ENCODE measurements at places on chromosomes 12 and 14.

DNA sequence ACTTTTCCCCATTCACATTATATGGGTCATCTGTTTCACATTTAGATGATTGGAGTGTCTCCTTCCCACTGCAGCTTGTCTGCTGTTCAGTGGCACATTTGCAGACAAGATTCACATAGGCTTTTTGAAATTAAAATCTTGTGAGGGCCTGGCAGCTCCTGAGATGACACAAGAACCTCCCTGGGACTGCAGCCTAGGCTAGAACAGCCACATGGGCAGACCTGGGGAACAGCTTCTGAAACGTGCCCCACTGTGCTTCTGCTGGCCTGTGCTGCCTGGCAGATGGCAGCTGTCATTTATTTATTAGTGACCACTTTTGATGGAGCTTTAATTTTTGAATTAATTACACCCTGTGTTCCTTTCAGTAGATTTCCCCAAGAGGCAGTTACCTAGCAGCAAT lies 137.4 kb downstream of the GRIP1 start:
- DNase-seq: no peak

DNA sequence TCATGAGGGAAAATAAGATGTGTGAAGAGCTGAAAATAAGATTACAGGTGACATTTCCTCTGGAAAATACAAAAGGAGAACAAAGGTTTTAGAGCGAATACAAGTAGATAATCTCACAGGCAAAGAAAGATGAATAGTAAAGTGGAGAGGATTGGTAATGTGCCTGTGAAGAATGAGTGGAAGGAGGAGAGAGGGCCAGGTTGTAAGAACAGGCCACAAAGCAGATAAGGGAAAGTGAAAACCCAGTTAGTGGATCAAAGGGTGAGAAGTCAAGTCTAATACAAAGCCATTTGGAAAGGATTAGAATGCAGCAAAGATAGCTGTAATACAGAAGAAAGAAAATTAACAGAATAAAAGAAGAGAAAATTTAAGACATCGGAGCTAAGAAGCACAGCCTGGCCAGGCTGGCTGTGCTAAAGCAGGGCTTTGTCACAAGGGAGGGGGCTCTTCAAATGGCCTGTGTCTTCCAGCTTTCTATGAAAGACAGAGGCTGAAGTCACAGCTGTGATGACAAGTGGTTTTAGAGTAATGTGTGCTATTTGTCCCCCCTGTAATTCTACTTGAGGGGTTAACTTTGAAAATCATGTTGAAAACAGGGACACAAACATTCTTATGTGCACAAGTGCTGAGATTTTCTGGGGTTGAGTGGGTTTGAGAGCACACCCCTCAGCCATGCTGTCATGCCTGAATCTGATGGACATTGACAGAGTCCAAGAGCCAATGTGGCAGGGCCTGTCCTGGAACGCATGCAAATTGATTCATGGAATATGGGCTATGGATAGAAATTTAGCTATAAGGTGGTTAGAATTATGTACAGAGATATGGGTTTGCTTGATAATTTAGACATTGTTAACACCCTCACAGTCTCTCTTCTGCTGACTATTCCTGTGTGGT lies 344.5 kb upstream of the NAV3 start:
- DNase-seq: no peak

DNA sequence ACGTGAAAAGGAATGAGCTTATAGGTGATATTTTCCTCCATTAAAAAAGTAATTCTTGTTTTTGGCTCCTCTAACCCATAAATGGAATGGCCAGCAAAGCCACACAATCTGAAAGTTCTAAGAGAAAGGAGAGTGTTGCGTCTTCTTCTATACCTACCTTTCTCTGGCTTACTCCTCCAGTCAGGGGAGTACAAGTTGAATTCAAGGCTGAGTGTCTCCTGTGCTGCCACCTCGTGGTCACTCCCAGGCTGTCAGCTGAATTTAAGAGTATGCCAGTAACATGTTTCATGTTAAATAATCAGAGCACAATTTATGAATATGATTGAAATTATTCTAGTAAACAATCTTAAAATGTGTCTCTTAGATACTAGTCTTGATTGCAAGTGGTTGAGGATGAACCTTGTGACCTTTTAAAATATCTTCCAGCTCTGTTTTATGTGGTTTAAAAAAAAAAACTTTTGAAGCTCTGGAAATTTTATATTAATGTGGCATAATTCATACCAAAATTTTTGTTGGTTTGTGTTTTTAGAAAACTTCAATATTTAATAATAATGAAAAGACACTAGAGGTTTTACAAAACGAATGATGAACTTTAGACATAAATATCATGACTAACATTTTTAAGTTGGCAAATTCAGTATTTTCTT lies 31.7 kb downstream of the PTHLH start:
- peak; percentile 90 for DNase-seq

DNA sequence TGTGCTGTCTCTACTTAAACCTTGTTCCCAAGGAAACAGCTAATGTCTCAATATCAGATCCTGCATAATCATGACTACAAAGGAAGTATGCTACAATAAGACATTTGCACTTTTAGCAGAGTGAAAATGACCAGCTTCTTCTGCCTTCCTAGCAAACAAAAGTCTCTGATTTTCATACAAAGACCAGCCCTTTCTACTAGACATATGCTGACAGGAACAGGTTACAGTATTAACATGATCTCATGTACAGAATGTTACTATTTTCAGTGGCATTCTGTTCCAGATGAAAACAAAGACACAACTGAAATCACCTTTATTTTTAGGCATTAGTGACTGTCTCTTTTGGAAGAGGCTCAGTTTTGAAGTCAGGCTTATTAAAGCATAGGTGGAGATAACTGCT lies 228.6 kb downstream of the MED13L start:
- DNase-seq: no peak

GRCh38 chr14:100031506-100032281 lies 33.5 kb upstream of the EVL start:
- DNase-seq: no peak

GRCh38 chr14:104700747-104701217 lies 11.4 kb downstream of the INF2 start:
- DNase-seq: no peak

- DNase-seq: no peak
Measured at GRCh38 chr14:50668826-50669143, 679 bp upstream of the SAV1 start.

- DNase-seq: no peak
Measured at GRCh38 chr12:69388371-69388770, 28.8 kb downstream of the YEATS4 start.

DNA sequence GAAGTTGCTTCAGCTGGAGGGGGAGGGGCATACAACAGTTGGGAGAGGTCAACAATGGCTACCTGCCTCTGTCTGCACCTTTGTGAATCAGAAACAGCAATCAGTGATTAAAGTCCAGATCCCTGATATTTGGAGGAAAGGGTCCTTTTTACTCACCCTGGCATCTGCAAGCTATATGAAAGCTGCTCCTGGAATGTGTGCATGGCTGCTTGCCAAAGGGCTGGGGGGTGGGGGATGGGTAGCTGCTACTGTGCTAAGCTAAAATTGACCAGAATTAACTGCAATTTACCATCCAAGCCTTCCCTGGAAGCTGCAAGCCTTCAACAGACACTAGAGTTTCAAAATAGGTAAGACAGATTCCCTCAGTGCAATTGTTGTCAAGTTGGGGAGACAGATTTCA lies 13.5 kb upstream of the GTF2A1 start:
- no peak for DNase-seq

DNA sequence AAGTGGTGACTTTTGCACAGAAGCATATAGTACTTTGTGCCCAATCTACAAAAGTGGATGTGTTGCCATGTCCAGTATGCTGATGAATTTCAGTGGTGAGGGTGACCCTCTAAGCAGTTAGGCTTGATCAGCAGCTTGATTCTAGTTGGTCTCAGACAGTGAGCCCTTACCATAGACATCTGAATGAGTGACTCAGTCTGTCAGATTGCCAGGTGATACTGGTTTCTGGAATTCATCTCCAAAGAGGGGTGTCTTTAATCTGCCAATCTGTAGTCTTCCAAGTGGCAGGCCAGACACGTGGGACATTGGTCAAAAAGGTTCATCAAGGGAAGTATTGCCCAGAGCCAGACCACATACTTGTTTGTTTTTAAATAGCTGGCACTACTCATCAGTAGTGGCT lies 187.4 kb upstream of the SLC16A7 start:
- DNase-seq: no peak

- no peak for DNase-seq
Measured at GRCh38 chr14:41446008-41446407, 160.7 kb upstream of the LRFN5 start.

GRCh38 chr12:51081421-51081820 lies 2.0 kb downstream of the CSRNP2 start:
- no peak for DNase-seq

DNA sequence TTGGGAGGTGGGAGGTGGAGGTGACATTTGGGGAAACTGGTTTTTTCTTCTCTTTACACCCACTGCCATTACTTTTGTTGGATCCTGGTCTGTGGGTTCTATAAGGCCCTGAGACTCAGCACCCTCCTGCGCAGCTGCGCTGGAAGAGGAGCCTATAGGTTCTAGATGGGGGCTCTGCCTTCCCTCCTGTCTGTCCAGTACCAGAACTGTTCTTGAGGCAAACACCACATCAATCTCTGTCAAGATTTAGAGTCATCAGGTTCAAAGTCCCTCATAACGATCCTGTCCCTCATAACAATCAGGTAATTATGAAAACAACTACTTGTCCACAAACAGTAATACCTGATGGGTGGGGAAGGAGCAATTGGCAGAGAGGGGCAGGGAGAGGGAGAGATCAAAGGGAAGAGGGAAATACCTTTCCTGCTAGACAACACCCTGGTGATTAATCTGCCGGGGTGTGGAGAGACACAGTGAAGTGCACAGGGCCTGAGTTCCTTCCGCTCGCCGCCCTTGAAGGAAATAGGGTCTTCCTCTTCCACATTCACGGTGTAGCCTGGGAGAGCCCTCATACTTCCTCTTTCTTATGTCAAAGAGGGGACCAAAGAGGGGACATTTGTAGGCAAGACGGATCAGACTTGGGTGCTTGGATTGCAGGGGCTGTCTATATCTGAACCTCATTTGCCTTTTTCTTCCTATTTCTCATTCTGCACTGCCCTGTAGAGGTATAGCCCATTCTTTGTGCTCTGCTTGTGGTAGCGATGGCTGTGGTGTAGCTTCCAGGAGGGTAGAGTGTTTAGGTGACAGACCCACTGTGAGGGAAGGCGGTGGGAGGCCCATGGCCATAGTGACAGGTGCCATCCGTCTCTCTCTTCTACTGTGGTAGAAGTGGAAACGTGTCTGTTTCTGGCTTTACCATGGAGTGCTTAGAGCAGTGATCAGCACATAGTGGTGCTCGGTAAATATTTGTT lies 12.6 kb downstream of the GPRC5A start:
- peak; percentile 51 for DNase-seq

DNA sequence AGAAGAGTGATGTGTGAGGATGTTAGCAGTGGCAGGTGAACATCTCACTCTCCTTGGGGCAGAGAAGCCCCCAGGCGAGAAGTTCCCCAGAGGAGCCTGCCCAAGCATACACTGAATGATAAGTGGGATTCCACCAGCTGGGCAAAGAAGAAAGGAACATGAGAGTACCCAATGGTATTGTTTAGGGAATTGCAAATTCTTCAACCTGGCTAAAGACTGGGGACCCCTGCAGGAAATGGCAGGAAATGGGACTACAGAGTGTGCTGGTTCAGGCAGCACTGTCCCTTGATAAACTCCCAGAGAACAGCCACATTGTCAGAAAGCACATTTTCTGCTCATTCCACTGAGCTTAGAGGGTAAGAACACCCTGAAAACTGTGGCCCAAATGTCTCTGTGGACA lies 121.3 kb downstream of the RPS29 start:
- no peak for DNase-seq

DNA sequence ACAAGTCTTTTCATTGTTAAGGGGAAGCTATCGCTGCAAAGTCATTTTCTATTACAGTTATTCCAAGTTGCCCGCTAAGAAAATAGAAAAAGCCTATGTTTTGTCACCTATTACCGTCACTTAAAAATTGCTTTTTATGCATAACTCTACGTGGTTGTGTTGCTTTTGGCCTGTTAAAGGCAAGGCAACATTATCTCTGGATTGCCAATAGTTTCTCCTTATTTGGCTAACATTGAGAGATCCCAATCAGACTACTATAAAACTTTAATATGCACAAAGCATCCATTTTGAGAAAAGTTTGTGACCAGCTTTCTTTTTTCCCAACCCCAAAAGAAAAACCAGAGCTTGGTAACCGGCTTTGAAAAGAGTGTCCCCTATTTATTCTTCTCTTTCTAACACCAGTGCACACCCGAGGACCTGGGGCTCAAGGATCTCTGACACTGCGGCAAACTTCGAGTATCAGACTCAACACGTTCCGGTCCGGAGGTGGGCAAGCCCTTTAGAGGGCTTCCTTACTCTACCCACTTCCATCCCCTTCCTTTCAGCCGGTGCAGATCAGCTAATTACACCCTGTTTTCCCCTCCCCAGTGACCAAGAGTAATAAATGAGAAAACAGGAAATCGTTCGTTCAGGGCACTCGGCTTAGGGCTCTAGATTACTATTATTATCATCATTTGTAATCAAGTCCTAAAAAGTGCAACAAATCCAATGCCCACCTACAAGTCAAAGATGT lies 1.2 kb downstream of the PPP1R12A start:
- no peak for DNase-seq

DNA sequence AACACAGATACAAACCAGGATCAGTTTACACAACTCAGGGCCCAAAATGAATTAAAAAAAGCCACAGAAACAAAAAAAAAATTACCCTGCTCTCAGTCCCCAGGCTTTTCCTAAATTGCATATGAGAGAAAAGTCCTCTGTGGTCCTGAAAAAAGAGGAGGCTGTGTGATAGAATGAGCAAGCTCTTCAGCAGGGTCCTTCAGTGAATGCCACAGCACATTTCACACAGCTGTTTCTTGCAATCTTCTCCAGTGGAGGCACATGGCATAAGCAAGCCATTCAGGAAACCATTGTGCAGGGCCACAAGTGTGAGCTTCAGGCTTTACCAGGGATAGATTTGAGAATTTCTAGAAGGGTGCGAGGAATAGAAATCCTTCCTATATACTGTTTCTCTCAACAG lies 168.5 kb downstream of the PPM1H start:
- no peak for DNase-seq

DNA sequence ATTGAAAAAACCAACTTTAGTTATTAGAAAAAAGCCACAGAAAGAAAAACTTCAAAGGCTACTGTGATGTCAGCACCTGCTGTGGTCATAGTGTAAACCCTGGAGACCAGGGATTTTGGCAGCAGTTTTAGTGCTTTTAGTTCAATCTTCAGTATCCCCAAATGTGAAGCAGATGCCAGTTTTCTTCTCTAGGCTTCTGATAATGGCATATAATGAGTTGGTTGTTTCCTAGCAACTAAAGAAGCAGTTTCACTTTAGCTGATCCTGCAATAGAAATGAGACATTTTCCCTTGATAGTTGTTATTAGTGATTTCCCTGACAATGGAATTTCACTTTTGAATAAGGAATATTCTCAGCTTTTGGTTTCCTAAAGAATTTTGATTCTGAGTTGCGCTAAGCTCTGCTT lies 131.2 kb downstream of the NUBPL start:
- no peak for DNase-seq

- DNase-seq: no peak
Measured at GRCh38 chr12:42442311-42442759, 116.4 kb downstream of the PPHLN1 start.

DNA sequence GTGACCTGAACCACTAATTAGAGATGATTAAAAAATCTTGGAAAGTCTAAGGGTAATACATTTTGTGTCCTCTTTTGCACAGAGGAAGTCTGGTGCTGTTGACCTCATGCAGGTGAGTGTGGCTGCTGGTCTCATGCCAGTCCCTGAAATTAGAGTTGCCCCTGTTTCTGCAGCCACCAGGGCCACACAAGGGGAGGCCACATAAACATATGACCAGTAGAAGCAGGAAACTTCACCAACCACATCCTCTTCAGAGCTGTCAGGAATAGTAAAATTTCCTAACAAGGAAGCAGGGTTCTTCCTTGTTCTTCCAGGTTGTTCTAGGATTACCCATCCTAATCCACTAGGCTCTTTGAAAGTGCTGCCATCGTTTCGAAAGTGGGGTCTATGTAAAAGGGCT lies 28.3 kb downstream of the PSMA6 start:
- no peak for DNase-seq
